ENCODE measurements at places on chromosomes 16 and 17.

DNA sequence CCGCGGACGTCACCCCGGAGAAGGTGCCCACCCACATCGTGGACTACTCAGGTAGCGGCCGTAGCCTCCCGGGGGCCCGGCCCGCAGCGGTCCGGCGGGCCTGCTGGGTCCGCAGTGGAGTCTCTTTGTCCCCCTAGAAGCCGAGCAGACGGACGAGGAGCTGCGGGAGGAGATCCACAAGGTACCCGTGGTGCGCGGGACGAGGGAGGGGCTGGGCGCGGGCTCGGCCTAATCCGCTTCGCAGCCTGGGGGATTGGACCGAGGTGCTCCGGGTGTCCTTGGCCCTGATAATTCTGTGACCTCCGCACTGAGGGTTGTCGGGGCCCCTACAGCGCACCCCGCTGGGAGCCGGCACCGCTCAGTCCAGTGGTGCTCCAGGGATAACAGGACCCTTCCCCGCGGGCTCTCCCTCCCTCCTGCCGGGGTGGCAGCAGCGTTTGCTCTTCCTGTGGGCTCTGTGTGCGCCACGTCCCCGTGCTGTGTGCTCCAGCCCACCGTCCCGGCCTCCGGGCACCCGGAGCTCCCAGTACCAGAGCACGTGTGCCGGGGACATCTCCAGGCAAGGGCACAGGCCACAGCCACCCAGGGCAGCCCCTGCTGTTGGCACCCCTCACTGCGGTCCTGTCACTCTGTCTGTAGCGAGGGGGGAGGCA lies 713 bp downstream of the RHOT2 start:
- no peak for DNase-seq

DNA sequence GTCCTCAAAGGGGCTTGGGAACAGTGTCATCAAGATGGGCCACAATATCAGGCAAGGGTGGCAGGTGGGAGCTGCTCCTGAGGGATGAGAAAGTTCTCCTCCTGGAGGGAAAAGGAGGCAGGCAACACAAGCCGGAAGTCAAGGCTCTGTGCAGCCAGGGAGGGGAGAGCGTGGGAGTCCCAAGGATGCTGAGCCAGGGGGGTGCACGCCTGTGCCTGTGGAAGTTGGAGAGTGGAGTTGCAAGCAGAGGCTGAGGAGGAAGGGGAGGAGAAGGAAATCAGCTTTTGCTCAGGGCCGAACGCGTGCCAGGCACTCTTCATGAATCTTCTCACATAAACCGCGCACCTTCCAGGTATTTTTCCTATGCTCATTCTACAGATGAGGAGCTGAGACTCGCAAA lies 7.4 kb upstream of the SLC13A2 start:
- no peak for DNase-seq

DNA sequence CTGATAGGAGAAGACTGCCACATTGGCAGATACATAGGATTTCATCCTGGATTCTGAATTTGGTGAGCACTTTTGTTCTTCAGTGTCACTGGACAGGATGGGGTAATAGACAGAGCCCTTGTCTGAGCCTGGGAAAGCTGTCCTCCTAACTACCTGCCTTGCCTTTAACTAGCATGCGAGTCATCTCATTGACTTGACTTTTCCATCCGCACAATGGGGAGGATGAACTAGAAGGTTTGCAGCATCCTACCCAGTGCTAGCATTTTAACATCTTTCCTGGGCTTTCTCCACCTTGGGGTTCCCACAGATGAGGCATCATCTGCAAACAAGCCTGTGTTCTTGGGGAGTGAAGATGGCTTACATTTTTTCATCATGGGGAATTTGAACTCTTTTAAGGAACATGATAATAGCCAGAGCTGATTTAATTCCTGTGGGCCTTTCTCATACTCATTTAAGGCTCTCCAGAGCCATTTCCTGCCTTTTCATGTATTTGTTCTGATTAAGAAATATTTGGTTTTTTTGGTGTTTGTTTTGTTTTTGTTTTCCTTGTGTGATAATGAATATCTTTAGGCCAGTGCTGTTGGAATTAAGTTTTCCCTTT lies 139.5 kb downstream of the MSI2 start:
- no peak for DNase-seq

DNA sequence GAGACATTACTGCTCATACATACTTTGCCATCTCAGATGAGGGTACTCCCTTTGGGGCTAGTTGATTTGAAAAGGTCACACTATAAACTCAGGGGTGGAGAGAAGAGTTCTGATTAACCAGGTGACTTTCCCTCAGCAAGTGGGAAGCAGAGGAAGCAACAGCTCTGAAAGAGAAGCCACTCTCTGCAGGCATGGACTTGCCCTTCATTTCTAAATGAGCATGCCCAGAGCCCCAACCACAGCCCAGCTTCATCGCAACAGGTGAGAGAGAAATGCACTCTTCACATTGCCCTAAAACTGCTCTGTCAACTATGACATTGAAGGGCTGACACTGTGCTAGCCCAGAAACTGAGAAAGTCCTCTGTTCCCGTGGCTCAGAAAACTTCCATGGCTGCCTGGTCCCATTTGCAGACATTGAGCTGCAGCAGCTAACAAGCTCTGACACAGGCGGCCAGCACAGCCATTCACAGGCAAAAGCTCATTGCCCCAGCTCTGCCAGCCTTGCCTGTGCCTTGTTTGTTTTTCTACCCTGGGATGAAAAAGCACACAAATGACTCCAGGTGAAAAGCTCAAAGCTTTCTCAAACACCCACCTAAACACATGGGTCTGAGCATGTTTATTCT lies 419.8 kb upstream of the DYNLRB2 start:
- no peak for DNase-seq

DNA sequence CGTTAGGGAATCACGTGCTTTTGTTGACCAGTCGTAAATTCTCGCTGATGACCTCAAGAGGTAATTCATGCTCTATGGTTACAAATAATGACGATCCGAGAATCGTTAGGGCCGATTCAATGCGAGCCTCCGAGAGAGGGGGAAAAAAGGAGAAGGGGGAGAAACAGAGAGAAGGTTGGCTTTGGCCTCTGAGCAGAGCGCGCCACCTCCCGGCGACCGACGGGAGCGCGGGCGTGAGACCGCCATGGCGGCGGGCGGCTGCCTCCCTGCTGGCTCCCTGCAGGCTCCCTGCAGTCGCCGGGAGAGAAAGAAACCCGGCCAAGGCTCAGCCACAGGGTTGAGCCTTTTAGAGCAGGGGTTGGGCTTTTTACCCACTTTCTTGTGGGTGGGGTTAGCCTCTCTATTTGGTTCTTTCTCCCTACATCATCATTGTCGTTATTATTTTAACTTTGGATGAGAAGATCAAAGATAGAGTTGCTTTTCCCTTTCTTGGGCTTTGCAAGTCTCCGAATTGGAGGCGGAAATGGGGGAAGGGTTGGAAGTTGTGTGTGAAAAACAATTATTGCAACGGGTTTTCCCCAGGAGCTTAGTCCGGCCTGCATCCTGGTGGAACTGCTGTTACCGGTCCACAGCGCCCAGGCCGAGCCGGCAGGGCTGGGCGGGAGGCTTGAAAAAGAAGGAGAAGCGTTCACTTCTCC lies 410 bp upstream of the HOXB5 start:
- peak; percentile 90 for DNase-seq

DNA sequence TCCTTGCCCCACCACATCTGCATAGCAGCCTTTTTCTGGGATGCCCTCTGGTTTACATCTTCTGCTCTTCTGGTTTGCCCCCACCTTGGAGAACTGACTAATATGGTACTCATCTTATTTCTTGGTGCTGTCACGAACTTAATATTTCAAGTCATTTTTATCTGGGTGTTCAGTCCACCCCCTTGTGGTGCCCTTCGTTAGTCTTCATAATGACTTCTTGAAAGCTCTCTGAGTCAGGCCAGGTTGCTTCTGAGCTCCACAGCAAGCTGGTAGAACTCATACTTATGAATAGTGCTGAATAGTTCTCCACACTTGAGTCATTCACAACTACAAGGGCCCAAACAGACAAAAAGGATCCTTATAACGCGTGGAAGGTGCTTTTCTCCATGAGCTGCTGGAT lies 35.8 kb upstream of the TEKT3 start:
- DNase-seq: no peak

GRCh38 chr17:59399914-59400313 lies 68.5 kb downstream of the YPEL2 start:
- DNase-seq: no peak

GRCh38 chr17:51372345-51373004 lies 112.1 kb downstream of the UTP18 start:
- no peak for DNase-seq

GRCh38 chr17:62648956-62649294 lies 21.5 kb downstream of the MRC2 start:
- no peak for DNase-seq

DNA sequence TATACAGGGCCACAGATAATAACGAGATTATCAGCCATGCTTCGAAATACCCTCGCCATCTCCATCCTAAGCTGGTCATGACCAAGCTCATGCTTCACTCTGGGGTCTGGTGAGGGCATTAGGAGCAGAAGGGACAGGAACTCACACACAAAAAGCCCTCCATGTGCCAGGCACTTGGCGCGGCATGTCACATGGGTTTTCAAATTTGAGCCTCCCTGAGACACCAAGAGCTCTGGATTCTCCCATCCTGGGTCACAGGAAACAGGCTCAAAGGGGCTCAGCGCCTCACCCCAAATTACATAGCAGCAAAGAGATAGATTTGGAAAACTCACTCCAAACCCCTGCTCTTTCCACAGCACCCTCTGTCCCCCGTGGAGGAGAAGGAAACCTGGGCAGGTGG lies 239.5 kb downstream of the GSG1L start:
- no peak for DNase-seq

DNA sequence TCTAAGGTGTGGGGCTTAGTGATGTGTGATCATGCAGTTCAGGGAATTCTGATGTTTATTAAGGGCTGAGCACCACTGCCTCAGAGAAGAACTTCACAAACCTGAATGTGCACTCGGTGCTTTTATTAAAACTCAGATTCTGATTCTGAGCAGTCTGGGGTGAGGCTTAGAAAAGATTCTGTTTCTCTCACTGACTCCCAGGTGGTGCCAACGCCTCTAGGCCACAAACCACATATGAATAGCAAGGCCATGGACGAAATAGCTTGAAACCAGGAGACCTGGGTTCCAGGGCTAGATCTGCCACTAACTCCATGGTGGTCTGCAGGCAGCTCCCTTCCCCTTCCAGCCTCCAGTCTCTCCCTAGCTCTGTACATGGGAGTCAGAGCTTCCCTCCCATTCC lies 169.1 kb downstream of the HS3ST3B1 start:
- DNase-seq: no peak

DNA sequence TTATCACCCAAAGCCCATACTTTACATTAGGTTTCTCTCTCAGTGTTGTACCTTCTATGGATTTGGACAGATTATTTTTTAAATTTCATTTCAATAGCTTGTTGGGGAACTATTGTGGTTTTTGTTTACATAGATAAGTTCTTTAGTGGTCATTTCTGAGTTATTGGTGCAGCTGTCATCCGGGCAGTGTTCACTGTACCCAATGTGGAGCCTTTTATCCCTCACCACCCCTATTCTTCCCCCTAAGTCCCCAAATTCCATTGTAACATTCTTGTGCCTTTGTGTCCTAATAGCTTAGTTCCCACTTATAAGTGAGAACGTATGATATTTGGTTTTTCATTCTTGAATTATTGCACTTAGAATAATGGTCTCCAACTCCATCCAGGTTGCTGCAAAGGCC lies 57.5 kb downstream of the SLFN11 start:
- no peak for DNase-seq

DNA sequence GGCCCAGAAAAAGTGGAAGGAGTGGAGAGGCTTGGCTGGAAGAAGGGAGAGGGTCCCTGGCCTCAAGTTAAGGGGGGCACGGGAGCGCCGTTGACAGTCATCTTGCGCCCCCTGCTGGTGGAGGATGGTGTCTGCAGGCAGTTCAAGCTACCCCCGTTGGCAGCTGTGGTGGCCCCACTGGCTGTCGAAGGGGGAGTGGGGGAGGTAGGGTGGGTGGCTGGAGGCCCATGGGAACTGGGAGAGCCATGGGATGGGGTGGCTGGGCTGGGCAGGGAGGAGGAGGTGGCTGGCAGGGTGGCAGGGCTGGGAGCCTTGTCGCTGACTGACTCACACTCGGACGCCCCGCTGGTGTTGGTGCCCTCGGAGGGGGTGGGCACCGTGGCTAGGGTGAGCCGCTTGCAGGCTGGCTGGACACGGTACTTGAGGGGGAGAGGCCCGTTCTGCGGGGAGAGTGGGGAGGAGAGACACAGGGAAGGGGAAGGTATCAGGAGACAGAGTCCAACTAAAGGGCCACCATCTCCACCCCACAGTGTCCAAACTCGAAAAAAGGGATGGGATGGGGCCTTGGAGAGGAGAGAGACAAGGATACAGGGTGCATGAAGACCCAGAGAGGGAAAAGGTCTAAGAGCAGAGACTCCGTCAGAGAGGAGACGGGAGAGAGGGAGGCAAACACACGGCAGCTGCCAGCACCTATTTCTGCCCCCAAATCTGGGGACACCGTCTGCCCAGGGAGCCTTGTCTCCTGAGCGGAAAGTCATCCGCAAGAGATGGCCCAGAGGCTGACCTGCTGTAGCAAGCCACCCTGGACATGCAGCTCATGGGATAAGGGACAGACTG lies 5.2 kb downstream of the CISD3 start:
- peak; percentile 91 for DNase-seq

DNA sequence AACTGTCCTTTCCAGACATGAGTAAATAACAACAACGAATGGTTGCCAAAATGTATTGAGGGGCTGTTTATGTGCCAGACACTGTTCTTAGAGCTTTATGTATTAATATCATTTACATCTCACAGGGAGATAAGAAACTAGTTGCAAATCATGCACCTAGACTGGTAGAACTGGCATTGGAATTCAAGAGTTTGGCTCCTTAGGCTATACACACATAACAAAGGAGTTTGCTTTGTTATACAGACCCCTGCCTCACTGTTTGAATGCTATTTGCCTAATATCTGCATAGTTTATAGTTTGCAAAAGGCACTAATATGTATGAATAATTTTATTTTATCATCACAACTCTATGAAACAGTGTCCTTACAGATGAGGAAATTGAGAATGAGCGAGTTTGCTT lies 100.0 kb downstream of the FTO start:
- DNase-seq: no peak

- no peak for DNase-seq
Measured at GRCh38 chr17:8746501-8747236, 2.0 kb upstream of the CCDC42 start.

GRCh38 chr17:74172700-74173099 lies 30.8 kb upstream of the RPL38 start:
- DNase-seq: no peak

DNA sequence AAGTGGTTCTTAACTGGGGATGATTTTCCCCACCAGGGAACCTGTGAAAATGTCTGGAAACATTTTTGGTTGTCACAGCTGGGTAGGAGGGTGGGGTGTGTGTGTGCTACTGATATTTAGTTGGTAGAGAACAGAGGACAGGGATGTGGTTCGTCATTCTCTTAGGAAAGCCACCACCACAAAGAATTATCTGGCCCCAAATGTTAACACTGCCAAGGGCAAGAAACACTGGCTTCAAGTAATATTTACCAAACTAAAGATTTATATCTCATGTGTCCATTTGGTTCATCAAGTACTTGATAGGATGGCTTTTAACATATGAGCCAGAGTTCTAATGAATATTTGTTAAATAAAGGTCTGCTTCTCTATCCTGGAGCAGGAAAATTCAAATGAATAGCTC lies 19.5 kb downstream of the MPHOSPH6 start:
- no peak for DNase-seq
